Panc1 (cell line): ENCODE measurements at places on chromosomes 1 and 21. TPM values are rescaled to one million over a fixed set of nuclear protein-coding genes. Genes with fewer than 3 reads are reported as not detected.

- no peak overlapping the region for H3K27ac ChIP-seq
- no peak for DNase-seq
- no peaks in the 10 kb centered on the region for H3K27me3 ChIP-seq
Observed at GRCh38 chr1:95888941-95889390, 655.0 kb downstream of the RWDD3 start.

DNA sequence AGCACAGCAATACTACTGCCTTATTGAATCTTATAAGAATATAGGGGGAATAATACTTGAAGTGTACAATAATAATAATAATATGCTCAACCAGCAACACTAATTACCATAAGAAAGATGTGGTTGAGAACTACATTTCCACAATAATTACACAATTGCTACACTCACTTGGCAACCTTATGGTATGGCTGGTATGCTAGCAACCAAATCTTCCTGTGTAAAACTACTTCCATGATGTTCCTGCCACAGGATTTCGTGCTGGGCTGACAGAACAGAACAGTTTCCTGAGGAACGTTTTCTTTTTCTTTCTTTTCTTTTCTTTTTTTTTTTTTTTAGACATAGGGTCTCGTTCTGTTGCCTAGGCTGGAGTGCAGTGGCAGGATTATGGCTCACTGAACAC is 50.6 kb downstream of the KIF26B start:
- H3K36me3 ChIP-seq, result no peaks in the 10 kb centered on the region
- no peak overlapping the region for H3K4me3 ChIP-seq
- H3K27ac ChIP-seq, result no peak overlapping the region
- H3K27me3 ChIP-seq, result no peaks in the 10 kb centered on the region

DNA sequence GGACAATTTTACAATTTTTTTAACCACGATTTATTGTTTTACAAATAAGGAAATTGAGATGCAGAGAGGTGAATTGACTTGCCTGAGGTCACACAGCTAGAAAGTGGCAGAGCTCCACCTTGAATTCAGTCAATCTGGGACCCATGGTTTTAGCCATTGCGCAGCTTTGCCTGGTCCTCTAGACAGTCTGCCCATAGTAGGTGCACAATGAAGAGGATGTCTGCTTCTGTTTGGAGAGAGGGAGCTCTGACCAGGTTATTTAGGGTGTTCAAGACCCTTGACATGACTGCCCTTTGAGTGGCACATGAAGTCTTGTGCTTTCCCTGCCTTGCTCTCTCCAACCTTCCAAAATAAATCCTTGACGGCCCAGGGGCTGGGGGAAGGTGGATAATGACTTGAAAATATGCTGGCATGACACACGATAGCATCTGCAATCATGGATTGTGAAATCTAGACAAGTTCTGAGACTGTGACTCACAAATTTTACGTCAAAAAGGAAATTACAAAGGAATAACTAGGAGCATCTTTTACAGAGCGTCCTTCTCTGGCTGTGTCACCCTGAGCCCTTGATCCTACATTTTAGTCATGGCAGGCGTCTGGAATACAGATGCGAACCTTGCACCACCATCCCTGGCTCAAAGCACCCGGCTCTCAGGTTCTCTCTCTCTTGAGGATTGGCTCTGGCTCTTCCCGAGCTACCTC is 26.2 kb upstream of the ID3 start:
- DNase-seq, result no peak
- H3K27ac ChIP-seq, result no peak overlapping the region
- H3K27me3 ChIP-seq, result no peaks in the 10 kb centered on the region
- 0 out of 2 replicates have a peak, but pooled peaks cover 2% of the 10 kb centered on the region for H3K4me1 ChIP-seq
- H3K4me3 ChIP-seq, result no peak overlapping the region

GRCh38 chr1:88742531-88742930 is 58.5 kb downstream of the PKN2 start:
- no peak overlapping the region for H3K27ac ChIP-seq
- H3K4me3 ChIP-seq, result no peak overlapping the region
- H3K4me1 ChIP-seq, result peaks cover 7% of the 10 kb centered on the region
- H3K27me3 ChIP-seq, result no peaks in the 10 kb centered on the region

GRCh38 chr1:208247696-208248095 is 3.5 kb upstream of the PLXNA2 start:
- H3K27ac ChIP-seq, result no peak overlapping the region
- no peak for DNase-seq
- H3K27me3 ChIP-seq, result peaks cover 19% of the 10 kb centered on the region
- H3K36me3 ChIP-seq, result no peaks in the 10 kb centered on the region
- H3K4me3 ChIP-seq, result no peak overlapping the region

DNA sequence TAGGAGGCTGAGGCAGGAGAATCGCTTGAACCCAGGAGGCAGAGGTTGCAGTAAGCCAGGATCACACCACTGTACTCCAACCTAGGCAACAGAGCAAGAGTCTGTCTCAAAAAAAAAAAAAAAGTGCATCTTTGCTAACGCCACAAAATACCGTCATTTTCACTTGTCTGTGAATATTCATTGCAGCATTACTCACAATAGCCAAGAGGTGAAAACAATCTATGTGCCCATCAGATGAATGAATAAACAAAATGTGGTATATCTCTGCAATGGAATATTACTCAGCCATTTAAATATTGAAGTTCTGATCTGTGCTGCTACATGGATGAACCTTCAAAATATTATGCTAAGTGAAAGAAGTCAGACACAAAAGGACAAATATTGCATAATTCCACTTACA is 7.9 kb upstream of the TIAM1 start:
- DNase-seq, result no peak
- H3K4me3 ChIP-seq, result no peak overlapping the region
- H3K27me3 ChIP-seq, result no peaks in the 10 kb centered on the region
- no peak overlapping the region for H3K27ac ChIP-seq

DNA sequence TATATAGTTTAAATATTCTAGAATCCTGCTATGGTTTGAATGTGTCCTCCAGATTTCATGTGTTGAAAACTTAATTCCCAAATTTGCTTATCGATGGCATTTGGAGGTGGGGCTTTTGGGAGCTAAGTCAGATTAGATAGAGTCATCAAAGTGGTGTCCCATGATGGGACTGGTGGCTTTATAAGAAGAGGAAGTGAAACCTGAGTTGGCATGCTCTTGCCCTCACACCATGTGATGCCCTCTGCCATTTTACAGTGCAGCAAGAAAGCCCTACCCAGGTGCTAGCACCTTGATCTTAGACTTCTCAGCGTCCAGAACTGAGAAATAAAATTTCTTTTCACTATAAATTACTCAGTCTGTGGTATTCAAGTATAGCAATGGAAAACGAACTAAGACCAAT is 111.3 kb downstream of the TGFB2 start:
- H3K4me1 ChIP-seq, result peaks cover 32% of the 10 kb centered on the region
- H3K27me3 ChIP-seq, result no peaks in the 10 kb centered on the region
- peak overlapping the region; percentile 99 for H3K27ac ChIP-seq
- H3K36me3 ChIP-seq, result no peaks in the 10 kb centered on the region

KRTAP19-3 gene
- not detected for total RNA-seq

TATDN3 gene
- total RNA-seq, result 9.5 TPM

GRCh38 chr21:42262831-42263231 is 43.9 kb downstream of the ABCG1 start:
- no peak overlapping the region for H3K27ac ChIP-seq
- H3K36me3 ChIP-seq, result no peaks in the 10 kb centered on the region
- no peaks in the 10 kb centered on the region; the same call in 1 of the 2 replicates for H3K4me1 ChIP-seq
- no peaks in the 10 kb centered on the region for H3K27me3 ChIP-seq

DNA sequence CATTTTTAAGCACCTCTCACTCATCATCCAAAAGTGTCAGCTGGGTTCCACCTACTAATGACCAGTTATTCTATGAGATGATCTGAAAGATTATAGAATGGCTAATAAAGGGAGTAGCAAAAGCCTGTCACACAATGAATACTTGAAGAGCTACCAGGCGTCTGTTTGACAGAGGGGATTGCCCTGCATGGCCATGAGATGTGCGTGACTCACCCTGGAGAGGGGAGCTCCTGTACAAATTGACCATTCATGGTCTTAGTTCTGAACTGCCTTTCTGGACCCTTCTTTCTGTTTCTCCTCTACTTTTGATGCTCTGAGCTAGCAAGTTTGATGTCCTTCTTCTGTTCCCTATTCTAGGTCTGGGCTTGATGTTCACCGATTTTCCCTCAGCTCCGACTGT is 85.2 kb upstream of the ABCD3 start:
- peaks cover 66% of the 10 kb centered on the region for H3K4me1 ChIP-seq
- peak overlapping the region; percentile 100 for H3K27ac ChIP-seq
- H3K36me3 ChIP-seq, result no peaks in the 10 kb centered on the region

DNA sequence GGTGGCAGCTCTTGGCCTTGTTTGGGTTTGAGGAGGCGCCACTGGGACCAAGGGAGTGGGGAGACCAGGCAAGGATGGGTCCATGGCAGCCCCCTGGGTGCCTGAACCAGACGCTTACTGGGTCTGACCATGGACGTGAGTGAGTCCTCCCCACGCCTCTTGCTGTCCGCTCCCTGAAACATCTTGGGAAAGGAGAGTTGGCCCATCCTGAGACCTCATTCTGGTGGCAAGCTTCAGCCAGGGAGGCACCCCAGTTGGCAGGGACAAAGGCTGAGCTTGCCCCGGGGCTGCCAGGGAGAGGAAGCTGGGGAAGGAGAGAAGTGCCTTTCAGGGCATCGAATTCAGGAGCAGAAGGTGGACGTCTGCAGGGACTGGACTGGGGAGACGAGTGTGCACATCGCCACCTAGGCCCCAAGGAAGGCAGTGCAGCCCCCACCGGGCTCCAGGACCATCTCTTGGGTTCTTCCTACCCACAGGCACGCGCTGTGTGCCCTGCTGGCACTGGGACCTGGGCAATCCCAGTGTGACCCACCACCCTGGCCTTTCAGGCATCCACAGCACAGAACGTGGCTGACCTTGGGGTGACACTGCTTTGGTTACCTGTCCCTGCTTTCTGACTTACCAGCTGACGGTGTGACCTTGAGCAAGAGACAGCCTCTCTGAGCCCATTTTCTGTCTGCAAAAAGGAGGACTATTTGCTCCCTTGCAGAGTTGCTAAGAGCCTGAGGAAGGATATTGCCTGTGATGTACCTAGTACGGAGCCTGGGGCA is 132.9 kb upstream of the WNT4 start:
- H3K4me3 ChIP-seq, result no peak overlapping the region
- peak; percentile 33 for DNase-seq
- H3K4me1 ChIP-seq, result no peaks in the 10 kb centered on the region
- H3K27me3 ChIP-seq, result no peaks in the 10 kb centered on the region
- no peak overlapping the region for H3K27ac ChIP-seq
- no peaks in the 10 kb centered on the region for H3K36me3 ChIP-seq

DNA sequence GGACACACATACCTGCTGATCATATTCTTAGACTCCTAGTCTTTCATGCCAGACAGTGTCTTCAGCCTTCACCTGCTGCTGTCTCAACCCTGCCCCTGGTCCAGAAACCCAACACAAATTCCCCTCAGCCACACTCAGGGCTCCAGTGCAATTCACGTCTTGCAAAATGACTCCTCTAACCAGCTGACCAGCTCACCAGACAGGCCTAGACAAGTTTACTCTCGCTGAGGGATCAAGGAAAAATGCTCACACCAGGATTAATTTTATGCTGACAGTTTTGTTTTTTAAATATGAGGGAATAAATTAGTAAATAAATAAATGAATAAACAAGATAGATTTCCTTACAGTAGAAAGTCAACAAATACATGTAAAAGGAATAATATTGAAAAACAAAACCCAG is 28.5 kb downstream of the CCDC185 start:
- H3K36me3 ChIP-seq, result no peaks in the 10 kb centered on the region
- no peaks in the 10 kb centered on the region for H3K4me1 ChIP-seq
- H3K27ac ChIP-seq, result no peak overlapping the region
- H3K4me3 ChIP-seq, result no peak overlapping the region
- no peak for DNase-seq
